Right lung (tissue), 10 donors: ENCODE measurements at places on chromosomes 7 and 10. TPM values are rescaled to one million over a fixed set of nuclear protein-coding genes. Genes with fewer than 3 reads are reported as not detected.

GRCh38 chr10:10233229-10233628 is 784.4 kb upstream of the CELF2 start:
- peak; percentile 7 for DNase-seq

GRCh38 chr10:21488957-21489446 is 36.5 kb downstream of the SKIDA1 start:
- DNase-seq: no peak

DNA sequence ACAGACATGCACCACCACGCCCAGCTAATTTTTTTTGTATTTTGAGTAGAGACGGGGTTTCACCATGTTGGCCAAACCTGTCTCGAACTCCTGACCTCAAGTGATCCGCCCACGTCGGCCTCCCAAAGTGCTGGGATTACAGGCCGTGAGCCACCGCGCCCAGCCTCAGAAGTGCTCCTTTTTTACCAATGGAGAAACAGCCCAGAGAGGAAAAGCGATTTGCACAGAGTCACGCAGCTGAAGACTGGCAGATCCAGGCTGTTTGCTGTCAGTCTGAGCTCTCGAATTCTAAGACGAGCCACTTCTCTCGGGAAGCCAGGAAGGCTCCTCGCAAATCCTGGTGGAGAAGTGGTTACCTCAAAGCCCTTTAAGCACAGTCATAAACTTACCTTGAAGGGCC is 57.4 kb upstream of the SDK1 start:
- DNase-seq: no peak

- no peak for DNase-seq
Measured at GRCh38 chr10:94583124-94583523, 37.5 kb downstream of the HELLS start.

PRSS37 gene
- 0.44 TPM for polyA plus RNA-seq

NOD1 gene
- 23.1 TPM for polyA plus RNA-seq

GDI2 gene
- polyA plus RNA-seq: 314 TPM

AASS gene
- polyA plus RNA-seq: 59.0 TPM

COL13A1 gene
- 46.8 TPM for polyA plus RNA-seq

EMX2 gene
- polyA plus RNA-seq: 0.60 TPM
